ENCODE measurements at places on chromosomes 3 and 15. TPM values are rescaled to one million over a fixed set of nuclear protein-coding genes. Genes with fewer than 3 reads are reported as not detected.

PARP15 gene
- total RNA-seq: 0.44 TPM

C3orf52 gene
- total RNA-seq: 0.34 TPM

CGNL1 gene
- total RNA-seq: 2.0 TPM

RTP1 gene
- not detected for total RNA-seq

CRYGS gene
- 2.2 TPM for total RNA-seq

FANCD2OS gene
- not detected for total RNA-seq

ITIH1 gene
- total RNA-seq: not detected

ARNT2 gene
- total RNA-seq: 6.9 TPM

Measured in cardiac ventricle fibroblast (primary cell).